ENCODE measurements at places on chromosomes 7 and 10.

DNA sequence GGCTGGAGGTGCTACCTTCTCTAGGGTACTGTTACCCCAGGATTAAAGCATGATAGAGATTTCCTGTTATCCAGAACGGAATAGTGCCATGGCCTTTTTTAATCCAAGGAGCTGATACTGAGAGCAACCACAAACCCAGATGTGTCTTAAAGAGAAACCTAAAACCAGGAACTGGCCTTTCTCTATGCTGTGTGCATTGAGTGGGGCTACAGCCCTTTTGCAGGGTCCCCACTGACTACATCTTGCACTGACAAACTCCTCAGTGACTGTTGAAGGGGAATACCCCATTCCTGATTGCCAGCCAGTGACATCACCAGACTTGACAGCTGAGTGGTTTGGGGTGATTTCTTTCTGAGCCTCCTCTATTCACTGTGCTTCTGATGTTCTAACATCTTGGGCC lies 81.9 kb upstream of the CAPZA2 start:
- no peak for DNase-seq

DNA sequence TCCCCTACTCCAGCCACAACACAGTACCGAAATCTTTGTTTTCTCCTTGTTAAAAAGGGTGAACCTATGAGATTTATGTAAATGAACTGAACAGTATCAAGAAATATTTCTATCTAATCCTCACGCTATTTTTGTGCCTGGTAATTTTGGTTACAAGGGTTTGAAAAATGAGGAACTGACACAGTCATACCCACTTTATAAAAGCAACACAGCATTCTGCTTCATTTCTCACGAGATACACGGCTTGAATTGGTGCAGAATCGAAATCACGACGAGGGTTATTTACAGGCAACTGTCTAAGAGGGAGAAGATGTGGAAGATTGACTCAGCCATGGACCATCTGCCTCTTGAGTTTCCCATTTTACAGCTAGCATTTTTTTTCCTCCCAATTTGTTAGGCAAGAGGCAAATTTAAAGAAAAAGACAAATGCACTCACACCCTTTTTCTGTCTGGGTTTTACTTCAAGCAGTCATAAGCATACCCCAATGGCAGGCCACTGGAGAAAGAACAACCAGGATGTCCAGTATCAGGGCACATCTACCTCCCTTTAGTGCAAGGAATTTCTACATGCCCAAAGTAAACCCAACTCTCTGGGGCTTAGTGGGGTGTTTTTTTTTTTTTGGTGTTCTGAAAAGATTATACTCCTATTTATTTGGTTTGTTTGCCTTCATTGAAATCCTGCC lies 108.1 kb downstream of the ITGB8 start:
- DNase-seq = no peak

DNA sequence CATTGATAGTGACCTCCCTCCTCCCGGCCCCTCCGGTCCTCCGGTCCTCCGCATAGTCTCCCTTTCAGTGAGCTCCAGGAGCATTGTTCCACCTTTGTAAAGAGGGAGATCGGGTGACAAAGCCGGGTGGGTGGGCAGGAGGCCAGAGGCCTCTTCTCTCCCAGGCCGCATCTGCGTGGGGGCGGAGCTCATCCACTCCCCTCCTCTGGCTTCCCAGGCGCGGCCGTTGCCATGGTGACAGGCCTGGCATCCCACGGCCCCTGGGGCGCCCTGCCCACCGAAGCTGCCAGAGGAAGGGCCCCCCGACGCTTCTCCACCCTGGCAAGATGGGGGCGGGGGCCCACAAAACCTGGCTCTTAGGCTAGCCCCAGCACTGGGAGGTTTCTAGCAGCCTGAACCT lies 4.4 kb upstream of the FZD9 start:
- no peak for DNase-seq

- no peak for DNase-seq
Observed at GRCh38 chr10:576130-576465, 113.4 kb downstream of the DIP2C start.

DNA sequence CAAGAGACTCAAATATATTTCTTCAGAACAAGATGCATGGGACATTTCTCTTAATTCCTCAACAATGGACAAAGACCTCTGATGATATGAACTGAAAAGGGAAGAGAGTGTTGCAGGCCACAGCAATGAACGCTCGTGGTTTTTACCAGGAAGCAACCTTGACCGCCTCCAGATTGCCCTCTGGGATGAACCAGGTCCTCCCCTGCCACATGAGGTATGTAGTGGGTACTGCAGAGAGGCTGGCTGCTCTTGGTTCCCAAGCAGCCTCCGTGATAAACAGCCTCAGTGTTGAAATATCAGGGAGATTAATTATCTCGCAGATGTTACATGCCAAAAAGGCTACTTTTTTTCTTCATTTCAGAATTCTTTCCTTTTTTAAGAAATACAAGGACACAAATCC lies 338.8 kb downstream of the ELMO1 start:
- no peak for DNase-seq

- DNase-seq = no peak
Observed at GRCh38 chr10:31864834-31865518, 63.7 kb downstream of the ARHGAP12 start.

DNA sequence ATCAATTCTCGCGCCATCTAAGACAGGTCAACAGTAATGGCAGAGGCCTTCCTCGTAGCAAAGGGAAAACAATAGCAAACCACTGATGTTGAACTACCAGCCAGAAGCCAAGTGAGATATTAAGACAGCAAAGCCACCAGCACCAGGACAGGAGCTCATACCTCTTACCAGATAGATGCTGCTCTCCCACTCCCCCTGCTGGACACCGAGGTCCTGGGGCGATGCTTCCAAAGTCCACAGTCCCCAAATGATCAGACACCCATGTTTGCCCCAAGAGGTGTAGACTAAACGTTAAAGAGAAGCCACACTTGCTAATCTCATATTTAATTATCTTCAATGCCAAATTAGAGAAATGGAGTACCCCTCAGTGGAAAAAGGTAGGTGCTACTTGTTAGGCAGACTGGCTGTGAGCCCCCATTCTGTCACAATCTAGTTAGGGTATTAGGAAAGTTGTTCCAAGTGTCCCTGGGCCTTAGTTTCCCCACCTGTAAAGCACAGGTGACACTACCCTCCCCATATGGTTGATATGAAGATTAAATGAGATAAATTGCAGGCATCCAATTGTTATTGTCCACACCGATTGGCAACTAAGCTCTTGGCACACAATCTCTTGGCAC lies 39.9 kb downstream of the TOMM7 start:
- peak; percentile 7 for DNase-seq

- DNase-seq = no peak
Observed at GRCh38 chr10:88213065-88213605, 349.7 kb downstream of the PTEN start.

DNA sequence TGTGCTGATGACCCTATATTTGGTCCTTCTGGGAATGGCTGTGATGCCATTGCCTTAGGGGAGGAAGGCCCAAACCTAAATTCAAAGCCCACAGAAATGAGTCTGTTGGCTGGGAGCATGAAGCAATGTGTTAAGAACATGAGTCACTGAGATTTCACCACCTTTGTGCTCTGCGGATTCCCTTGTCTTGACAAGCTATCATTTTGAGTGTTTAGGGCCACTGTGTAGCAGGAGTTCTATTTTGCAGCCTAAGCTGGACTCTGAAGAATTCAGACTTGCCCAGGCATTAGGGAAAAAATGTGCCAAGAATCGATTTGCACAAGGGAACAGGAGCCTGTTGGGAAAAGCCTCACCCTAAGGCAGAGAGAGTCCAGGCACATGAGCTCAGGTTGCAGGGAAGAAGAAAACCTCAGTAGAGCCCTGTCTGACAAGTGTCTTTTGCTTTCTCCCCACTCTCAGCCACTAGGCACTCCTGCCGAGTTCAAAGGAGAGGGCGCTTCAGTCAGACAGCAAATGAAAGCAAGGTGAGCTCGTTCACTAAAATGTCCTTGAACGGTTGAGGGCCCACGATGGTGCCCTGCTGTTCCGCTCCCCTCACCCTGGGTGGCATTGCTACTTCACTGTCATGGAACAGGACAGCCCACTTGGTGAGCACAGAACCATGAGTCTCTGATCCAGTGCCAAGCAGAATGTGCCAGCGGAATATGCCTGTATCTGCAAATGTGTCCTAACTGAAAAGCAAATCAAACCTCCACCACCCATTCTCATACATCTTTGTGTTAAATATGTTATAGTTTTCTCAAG lies 93.6 kb downstream of the PRLHR start:
- DNase-seq = peak; percentile 82

- no peak for DNase-seq
Observed at GRCh38 chr10:78875331-78875877, 193.4 kb upstream of the ZMIZ1 start.

DNA sequence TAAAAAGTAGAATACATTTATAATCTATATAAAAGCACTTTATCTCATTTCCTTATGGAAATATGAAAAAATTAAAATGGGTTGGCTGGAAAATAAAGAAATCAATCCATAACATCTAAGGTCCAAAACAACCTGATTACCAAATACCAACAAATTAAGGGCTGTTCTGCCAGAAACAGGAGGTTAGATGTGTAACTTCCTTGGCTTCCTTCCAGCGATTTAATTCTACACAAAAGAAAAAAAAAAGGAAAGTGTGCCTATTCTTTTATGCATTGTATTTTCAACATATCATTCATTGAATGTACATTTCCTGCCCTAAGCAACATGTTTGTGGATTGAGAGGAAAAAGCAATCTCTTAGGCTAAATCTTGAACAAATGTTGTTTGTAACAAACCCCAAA lies 36.2 kb upstream of the USP6NL start:
- no peak for DNase-seq

- DNase-seq = peak; percentile 20
Observed at GRCh38 chr7:91165846-91166230, 98.4 kb upstream of the FZD1 start.

- DNase-seq = no peak
Observed at GRCh38 chr7:124267154-124267553, 234.3 kb upstream of the TMEM229A start.

- no peak for DNase-seq
Observed at GRCh38 chr7:105782391-105783042, 93.9 kb downstream of the ATXN7L1 start.

DNA sequence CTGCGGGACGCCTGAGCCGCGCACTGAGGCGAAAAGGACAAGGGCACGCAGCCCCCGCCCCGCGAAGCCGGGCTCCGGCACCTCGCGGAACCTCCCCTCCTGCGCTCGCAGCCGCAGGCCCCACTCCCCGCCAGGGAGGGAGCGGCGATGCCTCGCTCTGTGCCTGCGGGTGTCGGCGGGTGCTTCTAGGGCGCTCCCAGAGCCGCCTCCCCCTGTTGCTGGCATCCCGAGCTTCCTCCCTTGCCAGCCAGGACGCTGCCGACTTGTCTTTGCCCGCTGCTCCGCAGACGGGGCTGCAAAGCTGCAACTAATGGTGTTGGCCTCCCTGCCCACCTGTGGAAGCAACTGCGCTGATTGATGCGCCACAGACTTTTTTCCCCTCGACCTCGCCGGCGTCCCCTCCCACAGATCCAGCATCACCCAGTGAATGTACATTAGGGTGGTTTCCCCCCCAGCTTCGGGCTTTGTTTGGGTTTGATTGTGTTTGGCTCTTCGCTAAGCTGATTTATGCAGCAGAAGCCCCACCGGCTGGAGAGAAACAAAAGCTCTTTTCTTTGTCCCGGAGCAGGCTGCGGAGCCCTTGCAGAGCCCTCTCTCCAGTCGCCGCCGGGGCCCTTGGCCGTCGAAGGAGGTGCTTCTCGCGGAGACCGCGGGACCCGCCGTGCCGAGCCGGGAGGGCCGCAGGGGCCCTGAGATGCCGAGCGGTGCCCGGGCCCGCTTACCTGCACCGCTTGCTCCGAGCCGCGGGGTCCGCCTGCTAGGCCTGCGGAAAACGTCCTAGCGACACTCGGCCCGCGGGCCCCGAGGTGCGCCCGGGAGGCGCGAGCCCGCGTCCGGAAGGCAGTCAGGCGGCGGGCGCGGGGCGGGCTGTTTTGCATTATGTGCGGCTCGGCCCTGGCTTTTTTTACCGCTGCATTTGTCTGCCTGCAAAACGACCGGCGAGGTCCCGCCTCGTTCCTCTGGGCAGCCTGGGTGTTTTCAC lies 519 bp downstream of the ITGB8 start:
- no peak for DNase-seq

GRCh38 chr10:92530421-92530820 lies 43.5 kb downstream of the IDE start:
- DNase-seq = peak; percentile 10

- DNase-seq = no peak
Observed at GRCh38 chr7:140475747-140476333, 3.5 kb downstream of the MKRN1 start.

DNA sequence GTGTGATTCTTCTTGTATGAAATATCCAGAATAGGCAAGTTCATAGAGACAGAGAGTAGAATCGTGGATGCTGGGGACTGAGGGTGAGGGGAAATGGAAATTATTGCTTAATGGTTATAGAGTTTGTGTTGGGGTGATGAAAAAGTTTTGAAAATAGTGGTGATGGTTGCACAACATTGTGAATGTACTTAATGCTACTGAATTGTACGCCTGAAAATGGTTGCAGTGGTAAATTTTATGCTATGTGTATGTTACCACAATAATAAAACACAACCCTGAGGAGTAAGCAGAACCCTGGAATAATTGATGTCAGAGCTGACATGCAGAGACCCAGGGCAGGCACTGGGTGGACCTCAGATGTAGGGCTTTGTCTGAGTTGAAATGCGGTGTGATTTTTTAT lies 57.6 kb downstream of the TACR2 start:
- DNase-seq = no peak

- DNase-seq = no peak
Observed at GRCh38 chr7:51134013-51134441, 182.6 kb downstream of the COBL start.

DNA sequence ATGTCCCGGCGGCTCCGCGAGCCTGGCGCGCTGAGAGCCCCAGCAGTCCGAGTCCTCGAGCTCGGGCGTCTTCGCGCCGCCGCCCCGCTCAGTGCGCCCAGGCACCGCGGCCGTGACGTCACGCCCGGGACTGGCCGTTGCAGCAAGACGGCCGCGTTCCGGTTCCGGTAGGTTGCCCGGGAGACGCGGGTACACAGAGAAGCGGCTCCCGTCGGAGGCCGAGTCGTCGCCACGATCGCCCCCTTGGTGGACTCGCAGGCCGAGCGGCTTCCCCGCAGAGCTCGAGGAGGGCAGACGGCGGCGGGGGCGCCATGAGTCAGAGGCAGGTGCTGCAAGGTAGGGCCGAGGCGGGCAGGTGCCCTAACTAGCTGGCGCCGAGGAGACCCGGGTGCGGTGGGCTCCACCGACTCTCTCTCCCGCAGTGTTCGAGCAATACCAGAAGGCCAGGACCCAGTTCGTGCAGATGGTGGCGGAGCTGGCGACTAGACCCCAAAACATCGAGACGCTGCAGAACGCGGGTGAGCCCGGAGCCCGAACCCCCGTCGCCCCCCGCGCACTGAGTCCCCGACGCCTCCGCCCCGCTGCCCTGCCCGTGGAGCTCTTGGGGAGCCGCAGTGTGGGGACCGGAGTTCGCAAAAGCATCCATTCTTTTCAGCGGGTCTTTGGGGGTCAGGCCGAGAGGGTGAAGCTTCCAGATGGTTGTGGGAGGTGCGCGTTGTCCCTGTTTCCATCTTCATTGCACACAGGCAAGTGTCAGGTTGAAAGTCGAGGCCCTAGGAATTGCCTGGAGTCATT lies at the start of gene SPAG6:
TSS of gene SPAG6 (plus strand) at position 196 of the 795 bp plus-strand sequence. CDS start at position 312, 116 bp downstream.
- no peak for DNase-seq

DNA sequence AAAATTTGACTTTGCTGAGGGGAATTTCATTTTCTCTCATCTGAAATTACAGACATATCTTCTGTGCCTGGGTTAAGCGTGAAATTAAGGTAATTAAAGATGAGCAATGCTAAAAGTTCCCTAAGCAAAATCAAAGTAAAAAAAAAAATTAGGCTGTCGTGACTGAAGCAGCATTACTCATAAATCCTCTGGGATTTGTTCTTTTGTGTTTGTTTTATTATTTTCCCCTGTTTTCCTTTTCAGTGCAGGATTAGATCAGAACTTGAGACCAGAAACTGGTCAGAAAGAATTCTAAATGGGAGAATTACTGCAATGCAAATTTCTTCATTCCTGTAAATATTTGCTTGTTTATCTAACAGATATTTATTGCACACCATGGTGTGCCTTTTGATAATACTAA lies 141.4 kb upstream of the BET1 start:
- no peak for DNase-seq
